ENCODE measurements at places on chromosomes 3 and 15.

DNA sequence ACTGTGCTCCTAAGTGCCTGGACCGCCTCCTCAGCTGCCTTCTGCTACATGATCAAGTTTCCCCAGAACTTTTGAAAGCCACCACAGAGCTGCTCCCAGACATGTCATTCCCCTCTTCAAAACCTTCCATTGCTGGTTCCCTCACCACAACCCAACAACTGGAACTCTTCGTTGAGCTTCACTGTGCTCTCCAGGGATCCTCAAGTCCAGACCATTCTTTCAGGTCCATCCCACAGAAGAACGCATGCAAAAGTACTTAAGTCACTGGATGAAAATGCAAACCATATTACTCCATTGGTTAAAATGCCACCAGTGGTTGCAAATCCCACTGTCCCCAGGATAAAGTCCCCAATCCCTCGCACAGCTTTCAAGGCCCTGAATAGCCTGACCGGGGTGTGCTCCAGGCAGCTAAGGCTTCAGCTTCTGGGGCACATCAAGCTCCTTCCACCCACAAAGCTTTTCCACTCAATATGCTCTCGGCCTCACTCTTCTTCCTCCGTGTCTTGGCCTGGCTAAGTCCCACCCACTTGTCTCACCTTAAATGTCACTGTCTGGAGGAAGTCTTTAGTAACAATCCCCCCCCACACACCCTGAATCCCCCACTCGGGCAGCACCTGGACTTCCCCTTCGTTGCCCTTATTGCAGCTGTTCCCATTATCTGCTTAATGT is 84.8 kb downstream of the XXYLT1 start:
- no peak for DNase-seq

GRCh38 chr3:197216169-197216860 is 82.1 kb downstream of the DLG1 start:
- DNase-seq, result peak; percentile 9

DNA sequence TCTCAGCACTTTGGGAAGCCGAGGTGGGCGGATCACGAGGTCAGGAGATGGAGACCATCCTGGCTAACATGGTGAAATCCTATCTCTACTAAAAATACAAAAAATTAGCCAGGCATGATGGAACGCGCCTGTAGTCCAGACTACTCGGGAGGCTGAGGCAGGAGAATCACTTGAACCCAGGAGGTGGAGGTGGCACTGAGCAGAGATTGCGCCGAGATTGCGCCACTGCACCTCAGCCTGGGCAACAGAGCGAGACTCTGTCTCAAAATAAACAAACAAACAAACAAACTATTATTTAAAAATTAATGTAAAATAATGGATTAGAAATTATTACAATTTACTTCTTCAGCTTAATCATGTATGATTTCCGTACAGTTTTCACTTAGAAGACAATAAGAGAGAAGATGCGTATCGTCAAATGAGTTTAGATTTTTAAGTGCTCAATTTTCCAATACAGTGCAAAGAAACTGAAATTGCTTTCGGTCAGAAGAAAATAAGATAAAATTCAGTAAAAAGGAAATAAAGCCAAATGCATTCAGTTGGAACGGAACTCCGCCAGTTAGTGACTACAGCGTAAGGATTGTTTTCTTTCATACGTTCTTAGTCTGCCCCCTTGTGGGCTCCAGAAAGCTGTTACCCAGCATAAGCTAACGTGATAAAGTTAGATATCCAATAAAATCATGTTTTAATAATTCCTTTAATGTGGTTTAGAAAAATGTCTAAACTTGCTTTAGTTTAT is 24.8 kb downstream of the AADAC start:
- peak; percentile 44 for DNase-seq

DNA sequence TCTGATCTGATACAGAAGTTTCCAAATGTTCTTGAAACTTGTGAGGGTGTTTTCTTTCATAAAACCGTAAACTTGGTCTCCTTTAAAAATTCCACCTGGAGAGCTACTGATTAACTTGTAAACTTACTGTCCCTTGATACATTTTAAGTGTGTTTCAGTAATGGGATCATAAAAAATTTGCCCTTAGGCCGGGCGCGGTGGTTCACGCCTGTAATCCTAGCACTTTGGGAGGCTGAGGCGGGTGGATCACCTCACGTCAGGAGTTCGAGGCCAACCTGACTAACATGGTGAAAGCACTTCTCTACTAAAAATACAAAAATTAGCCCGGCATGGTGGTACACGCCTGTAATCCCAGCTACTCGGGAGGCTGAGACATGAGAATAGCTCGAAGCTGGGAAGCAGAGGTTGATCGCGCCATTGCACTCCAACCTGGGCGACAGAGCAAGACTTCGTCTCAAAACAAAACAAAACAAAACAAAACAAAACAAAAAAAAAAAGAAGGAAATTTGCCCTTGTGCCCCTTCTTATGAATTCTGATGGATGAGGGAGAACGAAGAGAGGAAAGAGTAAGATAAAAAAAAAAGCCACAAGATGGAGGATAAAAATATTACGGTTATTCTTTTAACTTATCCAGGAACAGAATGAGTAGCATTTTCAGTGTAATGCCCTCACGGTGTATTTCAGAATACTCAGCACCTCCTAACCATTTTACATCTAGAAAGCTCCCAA is 32.1 kb upstream of the AP4E1 start:
- no peak for DNase-seq

GRCh38 chr15:97837896-97838295 is 122.6 kb upstream of the ARRDC4 start:
- no peak for DNase-seq

DNA sequence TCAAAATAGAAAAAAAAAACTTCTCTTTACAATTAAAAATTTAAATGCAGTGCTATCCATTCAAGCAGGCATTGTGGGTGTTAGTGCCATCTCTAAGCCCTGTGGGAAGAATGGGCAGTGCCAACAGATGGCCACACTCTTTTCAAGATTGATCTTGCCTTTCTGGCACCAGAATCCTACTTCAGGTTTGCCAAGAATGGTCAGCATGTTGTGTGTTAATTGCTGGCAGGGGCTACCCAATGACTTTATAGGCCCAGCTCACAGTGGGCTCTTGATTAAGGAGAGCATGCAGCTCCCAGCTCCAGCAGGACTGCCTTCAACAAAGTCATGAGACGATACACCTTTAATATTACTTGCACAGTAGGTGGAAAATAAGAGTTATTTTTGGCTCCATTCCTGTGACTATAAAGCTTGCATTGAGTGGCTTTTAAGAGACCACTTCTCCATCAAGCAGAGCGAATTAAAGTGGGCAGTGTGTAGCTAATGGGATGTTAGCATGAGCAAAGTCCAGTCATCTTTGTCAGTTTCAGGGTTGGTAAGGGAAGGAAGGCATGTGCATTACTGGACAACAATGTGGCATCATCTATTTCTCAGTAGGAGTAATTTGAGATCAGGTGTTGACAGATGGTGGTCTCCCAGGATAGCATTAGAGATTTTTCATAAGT is 476.8 kb downstream of the C3orf38 start:
- no peak for DNase-seq

GRCh38 chr3:108381529-108382140 is 85.3 kb downstream of the HHLA2 start:
- no peak for DNase-seq

GRCh38 chr3:24684506-24685023 is 189.9 kb upstream of the THRB start:
- no peak for DNase-seq

- DNase-seq, result no peak
These were observed 241.9 kb upstream of the PEX5L start for GRCh38 chr3:180278583-180279188.

DNA sequence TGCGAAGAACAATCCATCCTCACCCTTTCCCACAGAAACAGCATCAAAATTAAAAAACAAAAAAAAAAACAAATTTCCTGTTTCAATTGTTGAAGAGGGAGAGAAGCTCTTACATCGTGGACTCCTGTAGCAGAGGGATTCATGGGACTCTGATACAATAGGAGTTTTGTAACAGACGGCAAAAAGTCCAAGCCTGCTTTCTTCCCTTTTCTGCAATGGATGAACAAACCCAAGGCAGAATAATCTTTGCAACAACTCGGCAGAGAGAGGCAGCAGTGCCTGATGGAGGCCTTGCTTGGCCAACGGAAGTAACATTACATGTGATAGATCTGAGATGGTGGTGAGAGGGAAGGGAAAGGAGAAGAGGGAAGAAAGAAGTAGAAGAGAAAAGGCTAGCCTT is 26.9 kb downstream of the CCR4 start:
- DNase-seq, result no peak

GRCh38 chr3:18019161-18019495 is 276.7 kb upstream of the TBC1D5 start:
- no peak for DNase-seq

DNA sequence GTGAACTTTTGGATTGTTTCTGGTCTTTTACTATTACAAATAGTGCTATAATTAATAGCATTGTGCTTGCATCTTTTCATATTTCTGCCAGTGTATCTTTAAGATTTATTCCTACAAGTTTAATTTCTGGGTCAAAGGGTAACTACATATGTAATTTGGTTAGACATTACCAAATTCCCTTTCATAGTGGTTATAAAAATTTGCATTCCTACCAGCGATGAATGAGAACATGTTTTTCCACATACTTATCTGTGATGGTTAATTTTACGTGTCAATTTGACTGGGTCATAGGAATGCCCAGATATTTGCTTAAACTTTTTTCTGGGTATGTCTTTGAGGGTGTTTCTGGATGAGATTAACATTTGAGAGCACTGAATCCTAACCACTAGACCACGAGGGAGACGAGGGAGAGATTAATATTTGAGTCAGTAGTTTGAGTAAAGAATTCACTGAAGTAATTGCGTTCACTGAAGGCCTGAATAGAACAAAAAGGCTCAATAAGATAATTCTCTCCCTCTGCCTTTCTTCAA is 132.3 kb upstream of the NEO1 start:
- DNase-seq, result no peak

Data from AG08396 (cell line).